HepG2 (cell line): ENCODE measurements at places on chromosomes 1 and 21.

- DNase-seq = no peak
These were observed 20.7 kb downstream of the SH3BP5L start for GRCh38 chr1:248804771-248805681.

GRCh38 chr1:62076286-62076685 lies 118.4 kb upstream of the L1TD1 start:
- peak; percentile 46 for DNase-seq

- no peak for DNase-seq
These were observed 155.8 kb upstream of the EDN2 start for GRCh38 chr1:41640141-41640751.

GRCh38 chr1:88780485-88780884 lies 96.4 kb downstream of the PKN2 start:
- DNase-seq = no peak

DNA sequence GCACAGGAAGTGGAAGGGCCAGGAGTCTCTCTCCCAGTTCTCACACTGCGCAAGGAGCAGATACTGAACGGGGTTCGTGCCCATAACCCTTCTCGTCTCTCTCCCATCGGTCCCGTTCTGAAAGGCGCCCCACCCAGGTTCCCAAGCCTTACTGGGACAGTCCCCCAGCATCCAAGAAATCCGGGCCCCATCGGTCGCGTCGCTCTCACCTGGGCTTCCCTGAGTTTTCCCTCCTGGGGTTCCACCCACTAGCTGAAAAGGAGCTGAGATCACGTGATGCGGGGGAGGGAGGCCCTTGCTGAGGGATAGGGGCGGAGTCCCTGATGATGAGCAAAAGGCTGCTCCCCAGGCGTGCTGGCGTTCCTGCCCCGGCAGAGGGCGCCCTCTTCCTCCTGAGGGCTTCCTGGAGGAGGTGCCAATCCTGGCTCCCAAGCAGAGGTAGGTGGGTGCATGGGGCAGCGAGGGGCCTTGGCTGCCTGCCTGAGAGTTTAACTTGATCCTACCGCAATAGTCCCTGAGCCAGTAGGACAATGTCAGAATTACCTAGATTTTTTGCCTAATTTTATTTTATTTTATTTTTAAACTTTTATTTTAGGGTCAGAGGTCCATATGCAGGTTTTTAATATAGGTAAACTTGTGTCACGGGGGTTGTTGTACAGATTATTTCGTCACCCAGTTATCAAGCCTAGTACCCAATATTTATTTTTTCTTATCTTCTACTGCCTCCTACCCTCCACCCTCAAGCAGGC lies at the start of gene SPOCD1:
SPOCD1 (minus strand) TSS at position 271 of the 749 bp plus-strand sequence. CDS start 689 bp downstream, outside the sequence.
- peak; percentile 85 for DNase-seq

- peak; percentile 24 for DNase-seq
These were observed 40.2 kb downstream of the IL12RB2 start for GRCh38 chr1:67347688-67348472.

GRCh38 chr1:196527919-196528318 lies 80.3 kb downstream of the KCNT2 start:
- DNase-seq = no peak

- no peak for DNase-seq
These were observed at the start of gene PTPRF for GRCh38 chr1:43530483-43531106. PTPRF (plus strand) TSS chr1:43530883; CDS start chr1:43545076, 14,193 bp downstream.

DNA sequence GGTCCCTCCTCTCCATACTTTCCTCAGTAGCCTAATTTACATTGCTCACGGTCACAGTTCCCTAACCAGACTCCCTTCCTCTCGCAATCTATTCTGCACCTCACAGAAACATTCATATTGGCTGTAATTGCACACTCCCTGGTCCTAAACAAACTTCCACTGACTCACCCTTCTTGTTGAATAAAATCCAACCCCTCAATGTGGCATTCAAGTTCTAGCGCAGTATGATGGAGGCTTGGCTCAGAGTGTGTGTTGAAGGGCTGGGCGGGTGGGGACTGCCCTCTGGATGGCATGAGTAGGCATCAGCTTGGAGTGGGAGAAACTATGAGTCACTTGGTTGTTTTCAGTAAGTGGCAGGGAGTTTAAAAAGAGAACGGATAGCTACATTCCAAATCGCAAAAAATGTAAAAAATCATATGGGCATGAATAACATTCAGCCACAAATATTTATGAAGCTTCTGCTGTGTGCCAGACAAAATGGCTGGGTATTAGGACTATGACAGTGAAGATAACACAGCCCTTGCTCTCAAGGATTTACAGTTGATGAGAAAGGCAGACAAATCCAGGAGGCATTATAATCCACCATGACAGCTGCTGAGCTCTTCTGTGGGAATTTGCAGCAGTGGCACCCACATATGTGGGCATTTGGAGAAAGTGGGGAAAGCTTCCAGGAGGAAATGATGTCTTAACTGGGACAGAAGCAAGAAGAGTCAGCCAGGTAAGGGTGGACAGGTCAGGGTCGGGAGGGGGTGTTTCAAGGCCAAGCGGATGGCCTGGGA lies 42.2 kb upstream of the LYST start:
- DNase-seq = no peak

- no peak for DNase-seq
These were observed 78.2 kb downstream of the SKI start for GRCh38 chr1:2306151-2306978.

DNA sequence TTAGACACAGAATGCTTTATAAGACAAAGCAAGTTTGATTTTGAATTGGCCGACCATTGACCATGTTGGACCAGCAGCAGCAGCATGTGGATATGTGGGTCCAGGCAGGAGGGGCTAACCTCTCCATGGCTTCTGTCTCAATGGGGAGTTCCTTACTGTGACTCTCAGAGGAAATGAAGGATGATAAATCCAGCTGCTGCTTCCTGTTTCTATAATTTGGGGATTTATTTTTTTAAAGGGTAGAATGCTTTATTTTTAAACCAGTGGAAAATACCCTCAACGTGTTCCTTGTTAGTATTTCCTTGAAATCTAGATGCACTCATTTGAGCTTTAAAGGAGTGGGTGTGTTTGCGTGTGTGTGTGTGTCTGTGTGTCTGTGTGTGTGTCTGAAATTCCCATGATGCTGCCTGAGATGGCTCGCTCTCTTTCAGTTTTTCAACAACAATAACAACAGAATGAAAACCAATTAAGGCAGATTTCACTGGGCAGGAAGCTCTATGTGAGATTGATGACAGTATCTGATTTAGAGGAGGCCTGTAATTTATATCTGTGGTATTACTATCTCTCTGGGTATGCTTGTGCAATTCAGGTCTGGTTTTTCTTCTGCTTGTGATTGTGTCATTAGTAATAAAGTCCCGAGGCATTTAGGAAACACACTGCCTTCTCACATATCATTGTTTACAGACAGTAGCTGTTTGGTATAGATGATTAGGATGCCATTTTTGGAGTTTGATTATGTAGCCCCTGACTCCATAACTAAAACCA lies 86.1 kb upstream of the ZNF326 start:
- DNase-seq = no peak

DNA sequence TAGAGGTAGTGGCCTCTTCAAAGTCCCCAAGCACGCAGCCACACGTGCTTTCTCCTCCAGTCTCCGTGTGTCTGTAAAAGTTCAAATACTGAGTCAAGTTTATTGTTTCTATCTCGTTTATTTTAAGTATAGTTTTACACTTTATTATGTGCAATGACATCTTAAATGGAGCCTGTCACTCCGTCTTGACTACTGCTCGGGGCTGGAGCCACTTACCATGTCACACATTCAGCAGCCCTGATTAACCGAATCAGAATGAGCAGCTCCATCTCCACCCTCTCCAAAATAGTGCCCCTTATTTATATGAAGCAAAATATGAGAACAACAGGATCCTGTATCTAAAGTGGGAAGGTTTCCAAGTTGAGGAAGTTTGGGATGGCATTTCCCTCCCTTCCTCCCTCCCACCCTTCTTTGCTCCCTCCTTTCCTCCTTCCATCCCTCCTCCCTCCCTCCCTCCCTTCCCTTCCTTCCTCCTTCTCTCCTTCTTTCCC lies 201.0 kb downstream of the PBX1 start:
- no peak for DNase-seq

DNA sequence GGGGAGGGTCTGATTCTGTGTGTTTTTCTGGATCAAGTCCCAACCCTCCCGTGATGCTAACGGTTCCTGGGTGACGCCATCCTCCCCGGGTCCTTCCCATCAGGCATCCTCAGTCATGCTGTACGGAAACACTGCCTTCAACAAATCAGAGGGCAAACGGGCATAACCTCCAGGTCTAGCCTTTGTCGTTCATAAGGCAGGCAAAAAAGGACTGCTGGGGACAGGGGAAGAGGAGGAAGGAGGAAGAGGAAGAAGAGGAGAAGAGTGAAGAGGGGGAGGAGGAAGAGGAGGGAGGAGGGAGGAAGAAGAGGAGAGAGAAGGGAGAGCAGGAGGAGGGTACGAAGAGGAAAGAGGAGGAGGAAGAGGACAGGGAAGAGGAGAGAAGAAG lies 84.4 kb downstream of the ITPKB start:
- DNase-seq = no peak

GRCh38 chr1:203744075-203744972 lies 20.7 kb upstream of the LAX1 start:
- no peak for DNase-seq

DNA sequence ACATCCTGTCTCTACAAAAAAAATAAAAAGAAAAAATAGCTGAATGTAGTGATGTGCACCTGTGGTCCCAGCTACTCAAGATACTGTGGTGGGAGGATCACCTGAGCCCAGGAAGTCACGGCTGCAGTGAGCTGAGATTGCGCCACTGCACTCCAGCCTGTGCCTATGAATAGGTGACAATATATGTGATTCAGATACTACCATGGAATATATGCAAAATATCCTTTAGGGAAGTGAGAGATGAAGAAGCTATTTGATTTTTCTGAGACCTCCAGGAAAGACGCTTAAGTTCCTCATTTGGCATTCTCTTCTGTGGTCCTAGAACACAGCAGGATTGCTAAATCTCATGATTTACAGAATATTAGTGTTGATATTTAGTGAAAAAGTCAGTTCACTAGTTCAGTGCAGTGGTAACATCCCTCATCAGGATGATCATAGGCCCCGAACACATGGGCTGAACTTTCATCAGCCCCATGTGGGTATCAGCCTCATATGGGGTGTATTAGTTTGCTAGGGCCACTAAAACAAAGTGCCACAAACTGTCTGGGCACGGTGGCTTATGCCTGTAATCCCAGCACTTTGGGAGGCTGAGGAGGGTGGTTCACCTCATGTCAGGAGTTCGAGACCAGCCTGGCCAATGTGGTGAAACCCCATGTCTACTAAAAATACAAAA lies 6.0 kb upstream of the VASH2 start:
- no peak for DNase-seq

GRCh38 chr1:61300899-61301298 lies 218.5 kb downstream of the NFIA start:
- DNase-seq = no peak

DNA sequence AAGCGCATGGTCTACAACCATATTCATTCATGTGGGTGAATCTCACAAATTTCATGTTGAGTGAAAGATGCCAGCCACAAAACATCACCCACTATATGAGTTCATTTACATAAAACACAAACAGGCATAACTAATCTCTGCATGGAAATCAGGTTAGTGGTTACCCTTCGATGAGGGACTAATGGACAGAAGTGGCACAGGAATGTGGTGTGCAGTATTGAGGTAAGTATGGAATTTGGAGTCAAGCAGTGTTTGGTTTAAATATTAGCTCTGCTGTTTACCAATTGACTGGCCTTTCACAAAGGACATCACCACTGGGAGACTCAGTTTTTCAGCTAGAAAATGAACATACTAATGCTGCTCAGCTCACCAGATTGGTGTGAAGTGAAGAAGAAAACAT lies 24.2 kb downstream of the CCDC185 start:
- peak; percentile 49 for DNase-seq

DNA sequence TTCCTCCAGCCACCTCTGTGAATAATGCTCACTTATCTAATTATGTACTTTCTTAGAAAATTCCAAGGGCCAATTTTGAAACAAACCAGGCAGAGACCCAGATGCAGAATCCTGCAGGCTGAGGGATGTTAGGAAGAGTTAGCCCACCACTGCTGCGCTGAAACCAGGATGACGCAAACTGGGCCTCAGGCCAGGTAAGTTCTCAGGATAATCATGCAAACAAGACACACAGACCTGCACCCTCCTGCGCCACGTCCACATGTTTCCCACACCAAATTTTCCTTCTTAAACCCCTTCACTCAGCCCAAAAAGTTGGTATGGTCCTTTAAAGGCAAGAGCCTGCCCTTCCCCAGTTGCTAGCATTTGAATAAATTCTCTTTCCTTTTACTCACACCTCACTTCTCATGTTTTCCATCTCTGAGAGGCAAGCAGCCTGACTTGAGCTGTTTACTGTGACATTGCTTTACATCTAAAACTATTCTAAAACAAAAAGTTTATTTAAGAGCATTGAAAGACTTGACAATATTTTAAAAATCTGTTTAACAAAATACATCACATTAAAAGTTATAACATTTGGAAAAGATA lies 887.1 kb downstream of the LRRIQ3 start:
- DNase-seq = no peak

DNA sequence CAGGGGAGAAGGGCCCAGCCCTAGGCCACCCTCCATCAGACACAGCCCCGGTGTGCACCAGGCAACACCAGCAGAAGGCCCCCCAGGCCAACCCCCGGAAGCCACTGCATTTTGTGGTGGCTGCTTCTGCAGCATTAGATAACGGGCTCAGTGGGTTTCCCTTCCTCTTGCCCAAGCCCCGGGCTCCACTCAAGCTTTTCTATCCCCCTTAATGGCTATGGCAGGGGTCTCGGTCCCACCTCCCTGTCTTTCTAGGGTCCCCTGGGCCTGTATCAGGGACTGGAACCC lies 18.9 kb downstream of the C1orf174 start:
- DNase-seq = no peak

- no peak for DNase-seq
These were observed 53.9 kb downstream of the PHC2 start for GRCh38 chr1:33377013-33377412.

GRCh38 chr1:183807549-183808168 lies 2.7 kb downstream of the RGL1 start:
- DNase-seq = no peak

- no peak for DNase-seq
These were observed 159.2 kb downstream of the PIGK start for GRCh38 chr1:77060000-77060399.

- DNase-seq = no peak
These were observed 967.6 kb downstream of the LTN1 start for GRCh38 chr21:28025111-28025510.

DNA sequence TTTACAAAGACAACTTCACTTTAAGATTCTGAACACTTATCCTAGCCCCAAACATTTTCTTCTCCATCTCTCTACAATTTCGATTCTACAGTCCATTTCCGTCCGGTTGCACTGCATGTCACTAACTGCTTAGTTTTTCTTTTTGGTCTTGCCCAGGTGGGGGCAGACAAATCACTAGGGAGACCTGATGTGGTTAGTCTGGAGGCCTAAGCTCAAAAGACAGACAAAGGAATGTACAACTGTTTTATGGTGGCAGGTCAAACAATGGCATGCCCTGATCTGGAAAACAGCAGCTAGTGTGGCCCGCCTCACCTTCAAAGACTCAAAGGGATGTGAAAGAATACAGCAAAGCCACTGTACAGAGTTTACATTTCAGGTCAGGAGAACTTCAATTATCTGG lies 3.8 kb downstream of the ETV3 start:
- DNase-seq = no peak
